ENCODE measurements at places on chromosomes 6 and 20.

GRCh38 chr20:3732327-3733118 lies at the start of gene HSPA12B:
TSS of gene HSPA12B (plus strand) at chr20:3732685. CDS start at chr20:3738675, 5,990 bp downstream.
- DNase-seq, result no peak

GRCh38 chr20:20237093-20237959 lies 130.6 kb upstream of the INSM1 start:
- DNase-seq, result peak; percentile 35

- DNase-seq, result no peak
Measured at GRCh38 chr20:36506253-36506652, 35.1 kb upstream of the MYL9 start.

- DNase-seq, result no peak
Measured at GRCh38 chr6:17103715-17104114, 1.9 kb downstream of the STMND1 start.

GRCh38 chr20:37807471-37808232 lies 95.3 kb upstream of the VSTM2L start:
- DNase-seq, result no peak

GRCh38 chr20:47187450-47188195 lies 168.9 kb downstream of the ZMYND8 start:
- no peak for DNase-seq

GRCh38 chr6:170062209-170062914 lies 228.5 kb downstream of the DLL1 start:
- no peak for DNase-seq

DNA sequence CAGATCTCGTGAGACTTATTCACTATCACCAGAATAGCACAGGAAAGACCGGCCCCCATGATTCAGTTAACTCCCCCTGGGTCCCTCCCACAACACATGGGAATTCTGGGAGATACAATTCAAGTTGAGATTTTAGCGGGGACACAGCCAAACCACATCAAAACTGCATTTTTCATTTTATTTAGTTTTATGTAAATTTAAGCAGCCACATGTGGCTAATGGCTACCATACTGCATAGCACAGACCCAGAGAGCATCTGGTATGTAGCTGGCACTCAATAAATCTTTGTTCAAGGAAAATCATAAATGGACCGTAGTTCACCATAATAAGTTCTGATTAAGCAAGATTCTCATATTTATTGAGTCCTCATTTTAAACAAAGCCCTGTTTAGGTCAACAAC lies 15.3 kb downstream of the GFOD1 start:
- no peak for DNase-seq

DNA sequence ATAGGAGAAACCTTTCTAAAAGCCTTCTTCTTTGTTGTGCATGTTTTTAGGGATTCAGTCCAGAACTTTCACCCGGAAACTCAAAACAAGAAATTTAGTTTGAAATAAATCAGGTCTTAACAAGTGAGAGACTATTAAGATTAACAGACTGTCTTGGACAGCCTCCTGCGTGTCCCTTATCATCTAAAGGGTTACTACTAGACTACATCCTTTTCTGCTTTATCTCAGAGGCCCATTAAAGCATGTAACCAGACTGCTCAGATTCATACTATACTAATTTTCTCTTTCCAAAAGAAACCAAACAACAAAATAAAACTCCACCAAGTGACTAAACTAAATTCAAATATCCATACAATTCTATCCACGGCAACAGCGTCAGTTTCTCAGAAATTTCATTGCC lies 173.8 kb downstream of the GMPR start:
- no peak for DNase-seq

GRCh38 chr6:72911463-72912155 lies 289.7 kb downstream of the KCNQ5 start:
- DNase-seq, result no peak

DNA sequence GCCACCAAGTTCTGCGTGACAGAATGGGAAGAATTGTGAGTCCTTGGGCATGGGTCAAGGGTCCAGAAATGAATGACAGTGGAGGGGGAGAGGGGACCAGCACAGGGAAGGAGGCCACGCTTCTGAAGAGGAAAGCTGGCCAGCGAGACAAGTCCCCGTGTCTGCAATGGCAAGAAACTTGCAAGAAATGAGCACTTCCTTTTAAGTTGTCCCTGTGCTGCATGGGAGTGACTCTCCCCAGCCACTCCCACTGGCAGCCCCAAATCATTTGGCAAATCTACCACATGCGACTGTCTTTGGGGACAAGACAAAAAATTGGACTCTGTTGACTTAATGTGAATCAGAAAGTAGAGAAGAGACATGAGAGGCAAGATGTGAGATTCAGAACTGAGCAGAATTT lies 242.2 kb upstream of the RREB1 start:
- DNase-seq, result no peak
